CD4-positive, alpha-beta T cell treated with Interleukin-15 for 1 hour (primary cell): ENCODE measurements at places on chromosomes 7 and 10.

- DNase-seq: no peak
Measured at GRCh38 chr10:10584161-10584560, 433.5 kb upstream of the CELF2 start.

- DNase-seq: no peak
Measured at GRCh38 chr7:55508221-55509011, 63.9 kb downstream of the VOPP1 start.

GRCh38 chr10:7696545-7696944 lies 6.6 kb upstream of the ITIH2 start:
- DNase-seq: no peak

GRCh38 chr10:60644436-60645130 lies 133.7 kb upstream of the CDK1 start:
- no peak for DNase-seq

DNA sequence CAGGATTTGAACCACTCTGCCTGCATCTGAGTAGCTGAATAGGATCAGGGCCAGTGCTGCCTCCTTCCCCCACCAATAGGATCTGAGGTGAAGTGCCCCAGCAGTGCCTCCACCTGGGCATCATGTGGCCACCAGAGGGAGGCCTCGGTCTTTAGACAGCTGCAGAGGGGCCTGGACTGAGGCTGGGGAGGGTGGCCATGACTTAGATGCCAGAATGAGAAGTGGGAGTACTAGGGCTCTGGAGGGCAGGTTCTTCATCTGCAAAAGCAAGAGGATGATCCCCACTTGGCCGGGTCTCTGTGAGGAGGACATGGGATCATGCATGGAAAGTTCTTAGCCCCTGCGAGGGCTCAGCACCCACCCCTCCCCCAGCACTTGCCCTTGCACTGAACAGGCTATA lies 56.9 kb downstream of the NEUROG3 start:
- no peak for DNase-seq

GRCh38 chr7:154777908-154778307 lies 225.0 kb downstream of the PAXIP1 start:
- no peak for DNase-seq

- no peak for DNase-seq
Measured at GRCh38 chr10:78203915-78204818, 170.5 kb downstream of the RPS24 start.

DNA sequence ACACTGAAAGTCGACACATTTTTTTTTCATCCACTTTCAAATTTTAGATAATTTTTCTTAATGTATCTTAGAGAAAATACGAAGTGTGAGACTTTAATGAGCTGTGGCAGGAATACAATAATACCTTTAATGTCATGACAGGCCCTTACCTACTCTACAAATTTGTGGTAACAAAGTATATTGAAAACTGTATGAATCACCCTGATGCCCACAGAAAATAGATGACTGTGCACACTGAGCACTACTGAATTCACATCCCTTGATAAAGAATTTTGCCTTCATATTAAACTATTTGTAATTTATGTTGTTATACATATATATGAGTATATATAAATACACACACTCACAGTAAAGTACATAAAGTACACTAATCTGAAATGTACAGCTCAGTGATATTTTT lies 51.7 kb downstream of the AKR1D1 start:
- no peak for DNase-seq

- DNase-seq: no peak
Measured at GRCh38 chr7:43485580-43485979, 97.3 kb upstream of the STK17A start.

GRCh38 chr7:57245206-57245605 lies 113.0 kb upstream of the ZNF479 start:
- no peak for DNase-seq

GRCh38 chr7:11009631-11010030 lies 36.0 kb downstream of the PHF14 start:
- no peak for DNase-seq

GRCh38 chr10:95445223-95445836 lies 115.8 kb downstream of the SORBS1 start:
- DNase-seq: no peak

- no peak for DNase-seq
Measured at GRCh38 chr10:95330966-95331453, 40.2 kb upstream of the PDLIM1 start.

DNA sequence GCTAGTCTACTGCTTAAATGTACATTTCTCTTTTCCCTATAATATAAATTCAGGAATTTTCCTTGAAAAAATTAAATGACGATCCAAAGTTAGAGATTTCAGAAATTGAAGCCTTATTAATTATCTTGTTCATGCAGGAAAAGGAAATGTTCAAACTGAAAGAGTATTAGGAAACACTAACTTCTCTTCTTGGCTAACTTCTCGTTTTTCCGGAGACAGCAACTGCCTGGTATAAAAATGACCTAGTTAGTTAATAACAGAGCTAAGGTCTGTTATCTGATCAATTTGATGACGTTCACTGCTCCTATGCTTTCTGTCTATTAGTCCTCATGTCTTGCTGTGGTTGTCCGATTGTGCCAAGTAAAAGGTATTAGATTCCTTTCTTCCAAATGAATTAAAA lies 212.5 kb downstream of the DGKB start:
- DNase-seq: no peak

- DNase-seq: no peak
Measured at GRCh38 chr7:4837803-4838625, 23.8 kb downstream of the PAPOLB start.
